ENCODE measurements at places on chromosomes 12 and 14.

GRCh38 chr12:3113671-3114325 is 36.6 kb downstream of the TSPAN9 start:
- DNase-seq, result no peak

GRCh38 chr14:53152184-53152886 is 788 bp downstream of the DDHD1 start:
- peak; percentile 49 for DNase-seq

DNA sequence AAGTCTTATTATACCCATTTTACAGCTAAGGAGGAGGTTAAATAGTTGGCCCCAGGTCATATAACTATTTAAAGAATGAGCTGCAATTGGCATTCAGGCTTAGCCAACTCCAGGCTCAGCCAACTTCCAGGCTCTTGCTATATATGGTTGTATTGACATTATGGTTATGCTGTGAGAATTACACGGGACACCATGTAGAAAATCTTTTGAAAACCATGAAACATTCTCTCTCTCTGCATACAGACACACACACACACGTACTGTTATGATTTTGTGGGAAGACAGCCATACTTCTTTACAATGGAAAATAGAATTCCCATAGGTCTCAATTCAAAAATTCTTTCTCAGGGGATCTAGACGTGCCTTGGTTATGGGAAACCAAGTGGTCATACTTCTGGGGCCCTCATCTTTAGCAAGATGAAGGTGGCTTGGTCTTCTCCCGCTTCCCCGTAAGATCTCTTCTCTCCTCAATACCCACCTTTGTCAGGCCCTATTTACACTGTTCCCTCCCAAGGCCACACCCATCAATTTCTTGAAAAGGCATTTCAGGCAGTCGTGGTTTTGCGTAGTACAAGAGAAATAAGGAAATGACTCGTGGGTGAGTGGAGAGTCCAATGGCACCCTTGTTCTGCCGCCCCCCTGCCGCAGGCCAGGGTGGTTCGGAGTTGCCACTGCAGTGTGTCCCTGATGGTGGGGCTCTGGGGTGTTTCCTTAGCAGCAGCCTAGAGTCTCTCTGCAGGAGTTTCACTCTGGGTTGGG is 10.0 kb upstream of the GPRC5A start:
- DNase-seq, result no peak

GRCh38 chr12:56391721-56392120 is 29.1 kb upstream of the APOF start:
- DNase-seq, result no peak

DNA sequence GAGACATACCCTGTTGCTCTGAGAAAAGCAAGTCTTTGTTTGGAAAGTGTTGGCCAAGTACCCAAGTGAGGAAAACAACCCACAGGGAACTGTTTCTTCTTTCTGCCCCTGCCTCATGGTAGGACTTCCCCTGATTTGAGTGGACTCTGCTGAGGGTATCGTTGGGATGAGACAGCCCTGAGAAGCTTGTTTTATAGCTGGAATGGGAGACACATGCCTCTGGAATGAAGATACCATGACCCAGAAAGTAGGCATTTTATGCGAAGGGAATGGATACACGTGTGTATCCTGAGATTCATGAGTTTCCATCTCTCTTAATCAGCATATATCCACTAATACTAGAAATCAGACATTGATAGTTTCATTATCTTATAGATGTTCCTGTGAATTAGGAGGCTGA is 382.3 kb downstream of the ATP23 start:
- no peak for DNase-seq

- DNase-seq, result no peak
Observed at GRCh38 chr14:43778570-43778936, 728.5 kb downstream of the FSCB start.

- no peak for DNase-seq
Observed at GRCh38 chr14:46091819-46092218, 559.8 kb downstream of the RPL10L start.

DNA sequence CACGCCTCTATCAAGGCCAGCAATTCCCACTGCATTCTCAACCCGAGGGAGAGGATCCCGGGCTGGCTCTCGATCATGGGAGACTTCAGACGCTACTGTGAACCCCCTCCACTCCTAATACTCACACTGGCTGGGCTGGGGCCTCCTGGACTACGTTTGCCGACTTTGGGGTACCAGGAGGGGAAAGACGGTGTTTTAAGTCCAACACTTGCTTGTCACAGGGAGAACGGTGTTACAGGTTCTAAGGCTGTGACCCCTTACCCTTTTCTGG is 463 bp downstream of the NACA start:
- DNase-seq, result no peak

DNA sequence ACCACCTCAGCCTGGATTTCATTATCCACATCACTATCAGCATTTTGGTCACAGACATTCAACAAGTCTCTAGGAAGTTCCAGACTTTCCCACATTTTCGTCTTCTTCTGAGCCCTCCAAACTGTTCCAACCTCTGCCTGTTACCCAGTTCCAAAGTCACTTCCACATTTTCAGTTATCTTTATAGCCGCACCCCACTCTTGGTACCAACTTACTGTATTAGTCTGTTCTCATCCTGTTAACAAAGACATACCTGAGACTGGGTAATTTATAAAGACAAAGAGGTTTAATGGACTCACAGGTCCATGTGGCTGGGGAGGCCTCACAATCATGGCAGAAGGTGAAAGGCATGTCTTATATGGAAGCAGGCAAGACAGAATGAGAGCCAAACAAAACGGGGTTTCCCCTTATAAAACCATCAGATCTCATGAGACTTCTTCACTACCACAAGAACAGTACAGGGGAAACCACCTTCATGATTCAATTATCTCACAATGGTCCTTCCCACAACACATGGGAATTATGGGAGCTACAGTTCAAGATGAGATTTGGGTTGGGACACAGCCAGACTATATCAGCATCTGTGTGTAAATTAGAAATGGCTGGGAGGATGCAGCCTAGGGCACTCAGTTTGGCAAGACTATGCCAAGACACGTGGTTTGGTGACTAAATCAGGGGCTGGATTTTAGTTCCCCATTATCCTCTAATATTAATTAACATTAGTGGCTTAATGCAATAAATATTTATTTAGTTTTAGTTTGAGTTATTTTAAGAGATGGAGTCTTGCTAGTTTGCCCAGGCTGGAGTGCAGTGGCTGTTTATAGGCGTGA is 16.2 kb upstream of the FUT8 start:
- DNase-seq, result no peak

DNA sequence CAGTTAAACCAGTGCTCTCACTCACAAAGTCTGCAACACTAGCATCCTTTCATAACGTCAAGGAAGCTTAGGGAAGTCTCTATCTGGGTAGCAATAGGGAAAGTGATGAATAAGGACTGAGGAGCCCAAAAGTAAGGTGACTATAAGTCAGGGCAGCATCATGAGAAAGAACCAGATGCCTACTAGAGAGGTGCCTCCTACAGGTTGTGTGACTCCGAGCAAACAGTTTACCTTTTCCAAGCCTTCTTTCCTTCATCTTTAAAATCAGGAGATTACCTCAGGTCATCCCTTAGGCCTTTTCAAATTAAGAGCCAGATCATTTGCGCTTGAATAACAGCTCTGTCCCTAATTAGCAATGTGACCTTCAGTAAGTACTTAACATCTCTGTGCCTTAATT is 40.2 kb downstream of the RTN1 start:
- DNase-seq, result no peak

DNA sequence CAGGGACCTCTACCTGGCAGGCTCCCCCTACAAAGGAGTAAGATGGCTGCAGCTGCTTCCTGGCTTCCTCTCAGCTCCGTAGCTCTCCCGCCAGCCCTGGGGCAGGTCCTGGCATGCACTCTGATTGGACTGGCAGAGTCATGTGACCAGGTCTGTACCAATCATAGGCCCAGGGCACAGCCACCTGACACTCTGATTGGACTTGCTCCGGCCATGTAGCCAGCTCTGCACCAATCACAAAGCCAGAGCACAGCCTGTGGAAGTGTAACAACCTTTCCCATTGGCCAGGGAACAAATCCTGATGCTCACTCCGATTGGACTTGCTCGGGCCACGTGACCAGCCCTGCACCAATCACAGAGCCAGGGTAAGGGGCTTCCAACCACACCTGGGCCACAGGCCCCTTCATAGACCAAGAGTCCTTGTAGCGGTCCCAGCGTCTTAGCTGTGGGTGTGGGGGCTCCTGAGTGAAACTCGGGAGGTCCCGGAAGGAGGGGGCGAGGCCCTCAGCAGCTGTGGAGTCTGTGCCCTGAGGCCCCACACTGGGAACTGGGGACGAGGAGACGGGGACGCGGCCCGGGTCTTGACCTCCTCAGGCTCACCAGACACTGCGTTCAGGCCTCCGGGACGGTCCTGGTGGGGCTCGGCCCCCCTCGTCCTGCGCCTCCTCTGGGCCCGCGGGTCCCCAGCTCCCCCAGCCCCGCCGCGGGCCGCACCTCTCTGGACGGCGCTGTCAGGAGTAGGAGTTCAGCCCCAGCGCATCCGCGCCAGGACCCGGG is 210.6 kb downstream of the ADGRD1 start:
- DNase-seq, result no peak

- DNase-seq, result no peak
Observed at GRCh38 chr14:23160924-23161522, 22.4 kb downstream of the SLC7A8 start.

GRCh38 chr12:54058128-54058768 is 4.6 kb downstream of the HOXC4 start:
- no peak for DNase-seq

DNA sequence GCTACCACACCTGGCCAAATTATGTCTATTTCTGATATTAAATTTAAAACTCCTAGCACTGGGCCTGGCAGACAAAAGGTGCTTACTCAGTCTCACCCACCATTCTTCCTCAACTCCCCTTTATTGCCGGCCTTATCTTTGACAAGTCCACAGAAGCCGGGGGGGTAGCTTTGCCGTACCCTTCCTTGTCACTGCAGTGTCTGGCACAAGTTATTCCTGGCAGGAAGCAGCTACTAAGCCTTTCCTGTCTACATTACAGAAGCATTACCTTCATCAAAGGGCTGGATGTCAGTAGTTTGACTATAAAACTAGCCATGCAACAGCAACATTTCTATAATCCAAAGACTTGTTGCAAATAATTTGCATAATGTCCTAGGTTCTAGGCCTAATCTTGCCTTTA is 127.1 kb downstream of the PRICKLE1 start:
- no peak for DNase-seq

DNA sequence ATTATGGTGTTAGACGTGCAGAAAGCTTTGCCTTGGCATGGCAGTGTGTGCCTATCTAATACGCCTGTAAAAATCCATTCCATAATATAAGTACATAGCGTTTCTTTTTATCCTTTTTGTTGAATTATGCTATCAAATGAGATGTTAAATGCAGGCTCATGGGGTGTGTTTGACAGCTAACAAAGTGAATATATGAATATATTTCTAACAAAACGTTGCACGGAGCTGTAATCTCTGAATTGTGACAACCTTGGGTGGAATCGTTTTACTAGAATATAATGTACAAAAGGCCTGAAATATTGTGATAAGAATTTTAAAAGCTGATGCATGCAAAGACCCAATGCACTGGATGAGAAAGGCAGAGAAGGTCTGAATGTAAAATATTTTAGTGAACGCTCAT is 763.7 kb upstream of the TMEM132C start:
- DNase-seq, result no peak

GRCh38 chr14:71437870-71438269 is 494.4 kb upstream of the RGS6 start:
- DNase-seq, result no peak

DNA sequence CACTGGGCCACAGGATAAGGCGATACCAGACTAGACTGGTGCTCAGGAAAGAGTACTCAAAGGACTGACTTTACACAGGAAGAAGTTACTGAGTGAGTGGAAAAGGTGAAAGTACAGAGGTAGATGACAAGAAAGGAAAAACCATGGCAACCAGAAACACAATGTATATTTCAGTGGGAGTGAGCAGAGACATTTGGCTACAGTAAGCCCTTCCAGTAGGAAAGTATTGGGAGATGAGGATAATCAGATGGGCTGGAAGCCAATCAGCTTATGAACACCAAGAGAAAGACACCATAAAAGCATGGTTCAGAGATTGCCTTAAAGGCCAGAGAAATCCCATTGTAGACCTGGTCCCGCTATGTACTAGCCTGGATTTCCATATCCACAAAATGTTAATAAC is 51.6 kb downstream of the TMTC1 start:
- DNase-seq, result no peak

- no peak for DNase-seq
Observed at GRCh38 chr12:7498809-7499208, 4.8 kb downstream of the CD163 start.

DNA sequence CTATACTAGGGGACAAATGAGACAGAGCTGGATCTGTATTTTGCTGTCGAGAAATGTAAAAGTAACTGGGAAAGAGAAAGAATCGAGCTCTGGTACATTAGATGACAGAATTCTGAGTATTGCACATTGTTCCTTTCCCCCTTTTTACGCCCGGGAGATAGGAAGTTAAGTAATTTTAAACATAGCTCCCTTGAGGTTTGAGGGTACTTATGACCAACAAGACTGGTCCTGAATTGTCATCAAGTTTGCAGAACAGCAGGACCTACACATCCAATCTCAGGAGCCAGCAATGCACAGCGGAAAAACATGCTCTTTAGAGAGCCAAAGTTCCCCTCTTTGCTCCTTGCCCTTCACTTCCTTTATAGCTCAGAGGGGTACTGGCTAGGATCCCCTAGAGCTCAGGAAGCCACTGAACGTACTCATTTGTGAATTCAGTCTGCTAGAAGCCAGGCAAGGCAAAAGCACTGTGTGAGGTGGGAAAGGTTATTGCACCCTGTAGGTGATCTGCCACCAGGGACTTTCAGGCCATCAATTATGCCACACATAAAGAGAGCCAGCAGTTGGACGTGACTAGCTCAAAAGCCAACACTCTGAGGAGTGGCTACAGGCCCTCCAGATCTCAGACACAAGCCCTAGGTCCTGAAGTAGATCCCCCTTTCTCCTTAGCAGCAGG is 333.8 kb downstream of the KCNH5 start:
- DNase-seq, result no peak

DNA sequence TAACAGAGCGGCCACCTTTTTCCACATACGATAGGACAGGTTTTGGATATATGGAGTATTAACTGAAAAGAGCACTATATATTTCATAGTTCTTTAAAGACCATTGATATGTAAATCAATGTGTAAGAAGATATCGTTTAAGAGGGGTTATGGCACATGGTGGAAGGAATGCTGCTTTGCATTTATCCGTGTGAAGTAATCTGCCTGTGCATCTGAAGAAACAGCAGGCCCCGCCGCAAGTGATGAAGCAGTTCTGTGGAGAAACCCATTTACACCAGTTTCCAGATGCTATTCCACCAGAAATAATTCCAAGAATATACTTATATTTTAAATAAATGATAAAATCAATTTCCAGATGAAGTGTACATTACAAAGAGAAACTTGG is 72.4 kb downstream of the BICD1 start:
- no peak for DNase-seq

DNA sequence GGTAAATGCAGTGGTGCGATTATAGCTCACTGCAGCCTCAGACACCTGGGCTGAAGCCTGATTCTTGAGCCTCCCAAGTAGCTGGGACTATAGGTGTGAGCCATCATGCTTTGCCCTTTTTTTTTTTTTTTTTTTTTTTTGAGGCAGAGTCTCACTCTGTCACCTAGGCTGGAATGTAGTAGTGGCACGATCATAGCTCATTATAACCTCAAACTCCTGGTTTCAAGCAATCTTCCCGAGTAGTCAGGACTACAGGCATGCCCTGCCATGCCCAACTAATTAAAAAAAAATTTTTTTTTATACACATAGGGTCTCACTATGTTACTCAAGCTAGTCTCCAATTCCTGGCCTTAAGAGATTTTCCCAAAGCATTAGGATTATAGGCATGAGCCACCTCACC is 6.9 kb downstream of the ATP2A2 start:
- DNase-seq, result no peak

- no peak for DNase-seq
Observed at GRCh38 chr12:99658671-99659349, 11.3 kb downstream of the GARIN6 start.
